Small intestine (tissue), 16 donors: ENCODE measurements at places on chromosomes 12 and 14. TPM values are rescaled to one million over a fixed set of nuclear protein-coding genes. Genes with fewer than 3 reads are reported as not detected.

DNA sequence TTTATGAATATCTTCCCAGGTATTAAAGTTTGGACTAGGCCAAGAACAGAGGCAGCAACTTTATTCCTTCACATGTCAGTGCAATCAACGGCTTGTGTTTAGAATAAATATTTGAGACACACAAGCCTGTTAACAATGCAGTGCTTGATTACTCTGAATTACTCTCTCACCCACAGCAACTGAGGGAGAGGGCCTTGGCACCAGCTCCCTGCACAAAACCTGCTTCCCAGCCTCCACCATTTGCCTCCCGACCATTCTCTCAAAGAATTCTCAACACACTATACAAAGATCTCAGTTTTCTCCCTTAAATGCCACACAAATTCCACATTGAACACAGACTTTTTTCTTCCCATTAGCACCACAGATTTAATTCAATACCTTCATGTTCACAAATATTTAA, 77.0 kb downstream of the STON2 start:
- no peak overlapping the region for H3K27ac ChIP-seq
- H3K36me3 ChIP-seq = no peaks in the 10 kb centered on the region
- H3K4me3 ChIP-seq = no peak overlapping the region
- no peaks in the 10 kb centered on the region for H3K27me3 ChIP-seq

DNA sequence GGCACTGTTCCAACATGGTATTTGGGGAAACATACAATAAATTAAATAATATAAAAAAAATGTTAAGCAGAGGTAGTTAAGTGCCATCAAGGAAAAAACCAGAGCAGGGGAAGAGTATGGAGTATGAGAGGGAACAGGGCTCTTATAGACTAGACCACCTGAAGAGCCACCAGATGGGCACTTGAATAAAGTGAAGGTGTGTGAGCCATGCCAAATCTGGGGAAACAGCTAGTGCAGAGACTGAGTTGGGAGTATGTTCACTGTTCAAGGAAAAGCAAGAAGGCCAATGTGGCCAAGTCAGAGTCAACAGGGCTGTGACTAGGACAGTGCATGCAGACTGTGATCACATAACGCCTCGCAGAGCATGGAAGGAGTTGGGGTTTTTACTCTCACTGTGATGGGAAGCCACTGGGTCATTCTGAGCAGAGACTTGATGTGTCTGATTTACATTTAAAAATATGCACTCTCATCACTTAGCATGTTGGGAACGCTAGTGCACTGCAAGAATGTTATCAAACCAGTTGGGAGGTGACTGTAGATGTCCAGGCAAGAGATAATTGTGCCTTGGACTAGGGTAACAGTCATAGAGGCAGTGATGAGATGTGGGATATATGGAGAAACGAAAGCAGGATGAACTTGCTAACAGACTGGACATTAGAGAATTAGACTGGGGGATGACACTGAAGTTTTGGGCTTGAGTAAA, 25.6 kb downstream of the NDUFA12 start:
- no peak for DNase-seq
- H3K36me3 ChIP-seq = peaks cover 6% of the 10 kb centered on the region
- no peak overlapping the region for H3K4me3 ChIP-seq
- no peaks in the 10 kb centered on the region for H3K27me3 ChIP-seq
- H3K27ac ChIP-seq = no peak overlapping the region

GRCh38 chr12:8057839-8058238, 8.3 kb downstream of the C3AR1 start:
- no peak for DNase-seq
- H3K27ac ChIP-seq = no peak overlapping the region
- no peak overlapping the region for H3K4me3 ChIP-seq
- H3K36me3 ChIP-seq = no peaks in the 10 kb centered on the region
- no peaks in the 10 kb centered on the region for H3K4me1 ChIP-seq
- no peaks in the 10 kb centered on the region for H3K27me3 ChIP-seq

Gene OR6C76
- polyA plus RNA-seq = not detected

Gene CCDC59
- 61.7 TPM for polyA plus RNA-seq

DNA sequence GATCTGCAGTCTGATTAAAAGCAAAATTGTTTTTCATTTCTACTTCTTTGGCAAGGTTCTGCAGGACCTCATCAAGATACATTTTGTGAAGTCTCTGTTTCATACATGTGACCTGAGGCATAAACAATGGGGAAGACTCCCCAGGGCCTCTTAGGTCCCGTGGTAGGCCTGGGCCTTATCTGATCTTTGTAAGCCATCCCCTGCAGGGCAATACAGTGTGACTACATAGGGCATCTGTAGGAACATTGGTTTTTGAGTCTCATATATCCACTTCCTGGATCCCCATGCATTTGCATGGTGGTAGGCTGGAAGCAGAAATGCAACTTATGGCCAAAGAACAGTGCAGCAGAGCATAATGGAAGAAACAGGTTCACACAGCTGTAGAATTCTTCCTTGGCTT, 6.0 kb downstream of the FAR2 start:
- no peak for DNase-seq
- H3K4me1 ChIP-seq = peaks cover 4% of the 10 kb centered on the region
- H3K36me3 ChIP-seq = no peaks in the 10 kb centered on the region
- H3K4me3 ChIP-seq = no peak overlapping the region

DNA sequence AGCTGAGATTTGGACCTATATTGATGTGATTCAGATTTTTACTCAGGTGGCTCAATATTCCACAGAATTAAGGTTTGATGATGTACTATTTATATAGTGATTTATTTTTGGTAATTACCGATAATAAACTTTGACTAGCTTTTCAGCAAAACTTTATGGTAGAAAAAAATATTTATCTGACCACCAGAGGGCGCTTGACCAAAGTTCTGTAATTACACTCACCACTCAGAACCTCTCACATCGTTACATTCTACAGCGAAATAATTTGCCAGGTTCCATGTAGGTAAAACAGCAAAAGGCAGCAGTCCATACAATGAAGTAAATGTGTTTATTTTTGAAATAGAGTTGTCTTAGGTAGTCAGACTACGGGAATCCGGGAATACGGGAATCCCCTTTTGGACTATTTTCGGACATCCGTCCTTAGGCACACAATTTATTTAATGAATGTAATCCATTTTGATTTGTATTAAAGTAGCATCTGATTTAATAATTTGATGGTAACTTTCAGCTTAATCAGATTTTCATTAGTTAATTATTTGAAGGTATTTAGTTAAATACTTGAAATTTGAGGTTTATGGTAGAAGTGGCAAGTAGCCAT, 143.0 kb upstream of the DDHD1 start:
- H3K4me3 ChIP-seq = no peak overlapping the region
- no peaks in the 10 kb centered on the region for H3K4me1 ChIP-seq
- no peaks in the 10 kb centered on the region for H3K36me3 ChIP-seq
- H3K27ac ChIP-seq = no peak overlapping the region
- peak; percentile 49 for DNase-seq

GRCh38 chr14:73307261-73307660, 70.0 kb downstream of the PAPLN start:
- no peaks in the 10 kb centered on the region for H3K27me3 ChIP-seq
- peaks cover 5% of the 10 kb centered on the region for H3K36me3 ChIP-seq
- no peak overlapping the region for H3K27ac ChIP-seq
- no peaks in the 10 kb centered on the region for H3K4me1 ChIP-seq

Gene KRT79
- not detected for polyA plus RNA-seq

GRCh38 chr12:49049566-49050224, 10.9 kb downstream of the KMT2D start:
- H3K4me1 ChIP-seq = no peaks in the 10 kb centered on the region
- no peak overlapping the region for H3K27ac ChIP-seq
- no peak overlapping the region for H3K4me3 ChIP-seq
- H3K27me3 ChIP-seq = no peaks in the 10 kb centered on the region

DNA sequence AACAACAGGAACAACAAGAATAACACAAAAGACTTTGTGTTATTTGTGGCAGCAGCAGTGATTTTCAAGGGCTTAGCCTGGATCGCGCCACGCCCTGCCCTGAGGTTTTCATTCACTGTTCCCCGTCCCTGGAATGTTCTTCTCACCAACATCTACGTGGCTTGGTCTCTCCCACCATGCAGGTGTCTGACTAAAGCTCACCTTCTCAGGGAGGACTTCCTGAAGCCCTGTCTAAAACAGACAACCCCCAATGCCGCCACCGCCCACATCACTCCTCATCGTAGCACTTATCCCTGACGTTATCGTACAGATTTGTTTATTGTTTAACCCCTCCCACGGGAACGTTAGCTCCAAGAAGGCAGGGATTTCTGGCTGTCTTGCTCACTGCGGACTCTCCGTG, 40.4 kb downstream of the P2RX4 start:
- DNase-seq = no peak
- no peak overlapping the region for H3K4me3 ChIP-seq
- peaks cover 27% of the 10 kb centered on the region for H3K36me3 ChIP-seq
- no peaks in the 10 kb centered on the region for H3K4me1 ChIP-seq
- no peaks in the 10 kb centered on the region for H3K27me3 ChIP-seq

Gene LRRK2
- polyA plus RNA-seq = 0.81 TPM

DNA sequence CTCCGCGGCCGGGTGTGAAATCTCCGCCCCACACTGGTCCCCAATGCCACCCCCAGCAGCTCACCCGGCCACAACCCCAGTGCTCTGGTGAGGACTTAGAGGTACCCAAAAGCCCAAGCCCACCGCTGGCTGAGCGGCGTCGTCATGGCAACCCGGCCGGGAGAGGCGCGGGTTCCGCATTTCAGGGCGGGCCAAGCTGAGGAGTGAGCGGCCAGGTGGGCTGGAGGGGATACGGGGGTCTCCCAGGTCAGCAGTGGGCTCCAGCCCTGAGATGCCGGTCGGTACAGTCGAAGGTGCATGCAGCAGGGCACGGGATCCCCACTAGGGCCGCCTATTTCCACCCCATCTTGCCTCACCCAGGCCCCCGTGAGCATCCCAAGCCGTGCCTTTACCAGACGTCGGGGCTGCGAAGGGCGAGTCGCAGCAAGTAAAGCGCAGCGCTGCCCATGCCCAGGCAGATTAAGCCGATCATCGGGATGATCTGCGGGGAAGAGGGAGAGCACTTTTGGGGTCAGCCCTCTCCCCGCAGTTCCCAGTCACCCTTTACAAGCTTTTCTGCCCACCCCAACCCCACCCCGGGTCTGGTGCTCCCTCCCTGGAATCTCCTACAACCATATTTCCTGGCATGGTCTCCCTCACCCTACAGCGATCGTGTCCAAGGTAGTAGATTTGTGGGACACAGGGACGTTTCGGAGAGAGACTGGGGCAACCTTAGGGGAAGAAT, 6.9 kb downstream of the SHMT2 start:
- H3K36me3 ChIP-seq = peaks cover 17% of the 10 kb centered on the region
- DNase-seq = no peak
- no peak overlapping the region for H3K27ac ChIP-seq
- H3K27me3 ChIP-seq = no peaks in the 10 kb centered on the region
- no peak overlapping the region for H3K4me3 ChIP-seq
- H3K4me1 ChIP-seq = peaks cover under 1% of the 10 kb centered on the region

GRCh38 chr14:58746261-58746660, 108.5 kb downstream of the DACT1 start:
- no peaks in the 10 kb centered on the region for H3K27me3 ChIP-seq
- H3K4me1 ChIP-seq = peaks cover 2% of the 10 kb centered on the region
- H3K27ac ChIP-seq = no peak overlapping the region
- peak; percentile 37 for DNase-seq
